ENCODE measurements at places on chromosomes 4 and X. TPM values are rescaled to one million over a fixed set of nuclear protein-coding genes. Genes with fewer than 3 reads are reported as not detected.

The MAGEA1 gene
- total RNA-seq, result not detected

The XAGE1A gene
- total RNA-seq, result not detected

The ARHGEF38 gene
- 20.4 TPM for total RNA-seq

The HDAC6 gene
- 108 TPM for total RNA-seq

The OPRPN gene
- total RNA-seq, result not detected

The HS3ST1 gene
- total RNA-seq, result 41.1 TPM

DNA sequence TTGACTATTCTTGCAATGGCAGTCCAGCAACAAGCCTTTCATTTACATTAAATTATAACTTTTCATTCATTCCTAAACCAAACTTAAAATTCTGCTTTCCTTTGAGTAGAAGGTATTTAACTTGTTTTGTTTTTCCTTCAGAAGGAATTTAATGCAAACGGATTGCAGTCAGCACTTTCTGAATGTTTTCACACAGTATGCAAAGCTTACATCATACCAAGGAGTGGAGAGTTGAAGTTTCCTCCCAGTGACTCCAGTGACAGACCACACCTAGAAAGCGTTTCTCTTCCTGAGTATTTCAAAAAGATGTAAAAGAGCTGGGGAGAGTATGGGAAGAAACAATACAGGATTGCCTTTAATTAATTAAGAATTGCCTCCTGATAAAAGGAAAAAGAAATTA, 8.1 kb downstream of the EPGN start:
- DNase-seq, result no peak

- no peak for DNase-seq
These were observed 173.9 kb upstream of the VCX3A start for GRCh38 chrX:6708676-6709380.

DNA sequence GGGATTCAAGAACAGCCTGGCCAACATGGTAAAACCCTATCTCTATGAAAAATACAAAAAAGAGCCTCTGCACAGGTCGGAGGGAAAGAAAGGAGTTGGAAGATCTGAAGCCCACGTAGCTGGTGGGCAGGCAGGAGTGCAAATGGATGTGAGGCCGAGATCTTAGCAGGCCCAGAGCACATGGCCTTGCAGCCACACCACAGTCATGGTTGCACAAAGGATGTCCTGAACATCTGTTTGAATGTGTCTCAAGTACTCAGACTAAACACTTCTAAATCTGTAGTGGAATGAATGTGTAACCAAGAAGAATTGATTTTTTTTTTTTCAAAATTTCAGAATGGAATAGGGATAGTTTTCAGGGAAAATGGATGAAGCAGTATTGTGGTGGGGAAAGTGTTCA, 10.8 kb downstream of the CA5B start:
- no peak for DNase-seq

DNA sequence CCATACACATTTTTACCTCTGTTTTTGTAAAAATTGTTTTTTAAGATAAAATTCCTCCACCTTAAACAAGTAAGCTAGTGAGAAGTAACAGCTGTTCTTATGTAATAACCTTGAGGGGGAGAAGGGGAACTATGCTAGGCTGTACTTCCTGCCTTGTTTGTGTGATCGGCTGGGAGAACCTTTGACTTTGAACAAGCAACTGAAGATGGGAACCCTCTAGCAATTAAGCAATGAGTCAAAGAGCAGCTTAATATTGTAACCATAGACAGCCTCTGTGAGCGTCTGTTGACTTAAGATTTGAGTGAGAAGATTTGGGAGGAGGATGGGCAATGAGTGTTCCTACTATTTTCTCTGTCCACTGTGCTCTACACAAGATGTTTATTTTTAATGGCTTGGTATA, 135.1 kb downstream of the SCLT1 start:
- DNase-seq, result no peak

DNA sequence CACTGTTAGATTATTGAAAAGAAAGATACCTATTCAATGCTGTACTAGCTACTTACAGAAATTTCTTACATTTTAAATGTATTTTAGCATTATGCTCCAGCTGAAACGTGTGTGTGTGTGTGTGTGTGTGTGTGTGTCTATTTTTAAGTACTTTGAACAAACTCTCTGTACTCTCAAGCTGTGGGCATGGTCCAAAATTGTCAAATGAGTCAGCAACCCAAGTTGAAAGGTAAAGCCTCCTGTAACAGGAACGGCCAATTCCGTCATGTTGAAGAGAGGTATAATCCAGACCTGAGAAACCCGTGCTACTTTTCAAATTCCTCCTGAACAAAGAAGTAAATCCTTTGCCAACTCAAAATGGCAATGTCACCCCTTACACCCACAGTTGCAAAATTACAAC, 20.5 kb downstream of the MAOB start:
- DNase-seq, result peak; percentile 24

- peak; percentile 51 for DNase-seq
These were observed 104.5 kb upstream of the GATB start for GRCh38 chr4:151865312-151865711.

GRCh38 chrX:56029691-56030090, 202.5 kb upstream of the KLF8 start:
- DNase-seq, result no peak

DNA sequence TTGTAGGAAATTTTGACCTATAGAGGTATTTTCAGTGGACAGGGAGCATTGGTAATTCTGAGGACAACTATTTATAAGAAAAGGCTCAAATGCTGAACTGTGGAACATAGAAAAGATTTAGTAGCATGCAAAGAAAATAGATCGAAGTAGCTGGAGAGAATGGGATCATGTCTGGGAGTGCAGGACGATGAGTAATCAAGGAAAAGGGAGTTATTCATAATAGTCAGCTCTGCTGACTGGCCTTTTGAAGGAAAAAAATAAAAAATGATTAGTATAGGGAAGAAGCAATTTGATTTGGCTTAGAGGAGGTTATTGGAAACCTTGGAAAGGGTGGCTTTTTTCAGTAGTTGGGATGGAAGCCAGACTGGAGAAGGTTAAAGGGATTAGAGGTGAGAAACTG, 22.9 kb upstream of the ANK2 start:
- no peak for DNase-seq

GRCh38 chrX:84453351-84454246, 48.7 kb downstream of the HDX start:
- DNase-seq, result no peak

DNA sequence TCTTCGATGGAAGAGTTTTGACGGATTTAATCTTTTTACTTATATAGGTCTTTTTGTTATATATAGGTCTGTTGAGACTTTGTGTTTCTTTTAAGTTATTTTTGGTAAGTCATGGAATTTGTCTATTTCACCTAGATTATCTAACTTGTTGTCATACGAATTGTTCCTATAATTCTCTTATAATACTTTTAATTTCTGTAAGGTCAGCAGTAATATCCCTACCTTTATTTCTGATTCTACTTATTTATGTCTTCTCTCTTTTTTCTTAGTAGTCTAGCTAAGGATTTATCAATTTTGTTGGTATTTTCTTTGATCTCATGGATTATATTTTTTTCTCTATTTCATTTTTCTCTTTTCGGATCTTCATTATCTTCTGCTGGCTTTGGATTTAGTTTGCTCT, 11.6 kb downstream of the SAP30 start:
- DNase-seq, result no peak

DNA sequence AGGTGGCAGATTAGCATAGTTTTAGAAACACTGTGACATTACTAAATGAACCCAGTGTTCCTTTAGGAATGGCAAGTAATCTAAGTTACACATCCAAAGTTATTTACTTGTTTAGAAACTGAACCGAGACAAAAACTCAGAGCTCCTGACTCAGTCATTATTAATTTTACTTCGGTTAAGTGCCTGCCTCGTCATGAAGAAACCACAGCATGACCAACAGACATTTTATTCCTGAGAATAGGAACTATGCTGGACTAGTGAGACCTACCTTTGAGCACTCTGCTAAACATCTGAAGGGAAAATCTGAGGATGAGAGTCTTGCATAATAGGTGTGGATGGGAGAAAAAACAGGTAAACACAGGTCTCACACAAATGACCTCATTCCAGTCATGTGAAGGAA, 2.5 kb downstream of the BEX1 start:
- DNase-seq, result no peak

GRCh38 chrX:41095174-41095573, 9.9 kb downstream of the USP9X start:
- DNase-seq, result no peak

DNA sequence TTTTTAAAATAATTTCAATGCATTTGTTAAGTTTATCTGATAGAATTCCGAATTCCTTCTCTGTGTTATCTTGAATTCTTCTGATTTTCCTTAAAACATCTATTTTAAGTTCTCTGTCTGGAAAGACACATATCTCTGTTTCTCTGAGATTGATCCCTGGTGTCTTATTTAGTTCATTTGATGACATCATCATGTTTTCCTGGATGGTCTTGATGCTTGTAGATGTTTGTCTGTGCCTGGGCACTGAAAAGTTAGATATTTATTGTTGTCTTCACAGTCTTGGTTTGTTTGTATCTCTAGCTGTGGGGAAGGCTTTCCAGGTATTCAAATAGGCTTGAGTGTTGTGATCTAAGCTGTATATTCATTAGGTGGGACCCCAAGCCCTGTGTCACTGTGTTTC, 1028.8 kb downstream of the GLUD2 start:
- DNase-seq, result no peak

DNA sequence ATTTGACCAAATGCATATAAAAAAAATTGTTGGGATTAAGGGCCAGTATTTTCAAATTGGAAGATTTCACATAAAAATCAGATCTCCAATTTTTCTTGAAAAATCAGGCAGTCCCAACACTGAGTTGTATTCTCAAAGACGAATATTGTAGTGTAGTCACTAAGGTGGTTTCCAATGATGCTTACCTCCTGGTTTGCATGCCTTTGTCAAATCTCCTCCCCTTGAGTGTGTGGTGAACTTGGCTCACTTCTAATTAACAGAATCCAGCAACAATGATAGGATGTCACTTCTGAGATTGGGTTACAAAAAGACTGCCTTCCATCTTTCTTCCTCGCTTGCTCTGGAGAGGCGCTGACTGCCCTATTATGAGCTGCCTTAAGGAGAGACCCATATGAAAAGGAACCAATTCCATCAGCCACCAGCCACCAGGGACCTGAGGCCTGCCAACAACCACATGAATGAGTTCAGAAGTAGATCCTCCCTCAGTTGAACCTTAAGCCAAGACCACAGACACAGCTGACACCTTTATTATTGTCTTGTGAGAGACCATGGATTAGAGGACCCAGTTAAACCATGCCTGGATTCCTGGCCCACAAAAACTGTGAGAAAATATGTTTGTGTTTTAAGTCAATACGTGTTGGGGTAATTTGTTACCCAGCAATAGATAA, 31.2 kb upstream of the TSPAN5 start:
- no peak for DNase-seq

DNA sequence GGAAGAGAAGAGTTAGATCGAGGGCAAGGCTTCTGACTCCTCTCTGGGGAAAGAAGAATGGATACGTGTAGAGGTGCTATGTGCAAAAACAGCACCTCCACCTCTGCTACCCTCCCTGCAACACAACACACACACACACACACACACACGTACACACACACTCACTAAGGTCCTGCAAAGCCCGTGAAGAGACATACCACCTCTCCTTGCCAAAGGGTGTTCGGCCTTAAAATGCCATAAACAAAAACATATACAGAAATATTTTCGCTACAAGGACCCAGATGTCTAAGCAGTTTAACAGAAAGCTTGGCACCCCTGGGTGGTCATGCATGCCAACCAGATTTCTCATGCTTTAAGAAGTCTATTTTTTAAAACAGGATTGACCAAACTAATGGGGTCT, 1.5 kb downstream of the TIFA start:
- no peak for DNase-seq

DNA sequence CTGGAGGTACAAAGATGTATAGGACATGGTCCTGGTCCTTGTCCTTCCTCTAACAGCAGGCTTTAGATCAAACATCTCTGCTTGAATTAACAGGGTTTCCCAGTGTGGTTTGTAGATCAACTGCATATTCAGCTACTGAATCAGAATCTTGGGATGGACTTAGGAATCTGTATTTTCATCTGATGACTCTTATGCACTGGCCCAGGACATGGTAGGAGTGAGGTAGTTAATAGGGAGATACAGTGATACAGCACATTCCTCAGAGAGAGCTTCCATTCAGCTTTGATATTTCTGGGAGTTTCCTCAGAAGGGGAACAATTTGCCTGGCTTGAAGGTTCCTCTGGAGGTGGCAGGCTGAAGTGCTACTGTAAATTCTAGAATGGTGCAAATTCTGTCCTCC, 203.1 kb downstream of the LARP7 start:
- no peak for DNase-seq

DNA sequence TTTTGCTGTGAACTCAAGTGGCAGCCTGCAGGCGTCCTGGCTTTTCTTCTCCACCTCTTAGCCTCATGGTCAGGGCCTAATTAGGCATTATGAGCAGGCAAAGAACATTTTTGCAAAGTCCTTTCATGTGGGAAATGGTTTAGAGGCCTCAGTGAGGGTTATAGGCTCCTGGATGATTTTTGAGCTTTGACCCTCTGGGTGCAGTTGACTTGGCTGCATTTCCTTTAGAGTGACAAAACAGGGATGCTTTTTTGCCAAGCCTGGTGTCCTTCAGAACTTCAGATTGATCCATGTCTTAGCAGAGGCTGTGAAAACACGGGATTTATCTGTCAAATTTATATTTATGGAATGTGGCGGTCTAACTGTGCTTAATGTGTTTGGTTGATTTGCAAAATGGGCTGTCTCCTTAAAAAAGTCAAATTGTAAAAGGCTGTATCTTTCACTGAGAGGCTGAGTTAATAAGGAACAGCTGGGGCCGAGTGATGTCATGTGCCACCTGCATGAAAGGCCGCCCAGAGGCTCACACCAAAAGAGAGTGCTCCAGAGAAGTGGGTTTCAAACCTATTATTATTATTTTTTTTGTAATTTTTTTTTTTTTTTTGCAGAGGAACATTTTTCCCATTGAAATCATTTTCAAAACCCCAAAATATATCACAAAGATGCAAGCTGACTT, 192.2 kb upstream of the ARX start:
- DNase-seq, result no peak
